ENCODE measurements at places on chromosomes 12 and 14. TPM values are rescaled to one million over a fixed set of nuclear protein-coding genes. Genes with fewer than 3 reads are reported as not detected.

Gene RHOJ
- total RNA-seq, result 2.4 TPM

Gene ADGRD1
- total RNA-seq, result 11.6 TPM

Gene KRT2
- total RNA-seq, result not detected

Gene ABCD2
- 3.4 TPM for total RNA-seq

Gene CYP27B1
- 2.2 TPM for total RNA-seq

Gene CMA1
- total RNA-seq, result 0.66 TPM

Gene RIN3
- 19.7 TPM for total RNA-seq

Gene CLEC12A
- total RNA-seq, result 1.6 TPM

Gene TDRD9
- total RNA-seq, result 2.9 TPM

GRCh38 chr12:108319277-108320234 lies 19.6 kb downstream of the CMKLR1 start:
- DNase-seq, result no peak
- no peaks in the 10 kb centered on the region for H3K36me3 ChIP-seq
- no peak overlapping the region for H3K4me3 ChIP-seq

DNA sequence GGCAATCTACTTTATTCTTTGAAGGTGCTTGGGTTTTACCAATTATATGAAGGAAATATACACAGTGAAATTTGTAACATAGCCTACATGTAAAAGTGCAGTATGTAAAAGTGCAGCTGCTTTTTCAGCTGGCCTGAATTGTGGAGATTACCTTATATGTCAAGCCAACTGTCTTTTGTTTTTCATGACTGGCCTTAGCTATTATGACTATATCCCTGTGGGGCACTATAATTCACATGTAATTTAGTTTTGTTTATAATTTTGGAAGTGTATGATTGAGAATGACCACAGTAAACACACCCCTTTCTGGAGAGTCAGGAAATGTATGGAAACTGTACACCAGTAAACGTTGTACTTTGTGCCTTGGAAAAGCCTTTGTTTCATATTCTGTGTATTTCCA lies 435.0 kb upstream of the STXBP6 start:
- H3K36me3 ChIP-seq, result no peaks in the 10 kb centered on the region
- DNase-seq, result no peak
- H3K27me3 ChIP-seq, result no peaks in the 10 kb centered on the region
- H3K27ac ChIP-seq, result no peak overlapping the region
- H3K4me1 ChIP-seq, result no peaks in the 10 kb centered on the region
- H3K4me3 ChIP-seq, result no peak overlapping the region

GRCh38 chr12:108457006-108457733 lies 57.9 kb upstream of the FICD start:
- peaks cover 3% of the 10 kb centered on the region for H3K27me3 ChIP-seq
- H3K4me3 ChIP-seq, result no peak overlapping the region
- H3K4me1 ChIP-seq, result no peaks in the 10 kb centered on the region
- H3K27ac ChIP-seq, result peak overlapping the region; percentile 32

DNA sequence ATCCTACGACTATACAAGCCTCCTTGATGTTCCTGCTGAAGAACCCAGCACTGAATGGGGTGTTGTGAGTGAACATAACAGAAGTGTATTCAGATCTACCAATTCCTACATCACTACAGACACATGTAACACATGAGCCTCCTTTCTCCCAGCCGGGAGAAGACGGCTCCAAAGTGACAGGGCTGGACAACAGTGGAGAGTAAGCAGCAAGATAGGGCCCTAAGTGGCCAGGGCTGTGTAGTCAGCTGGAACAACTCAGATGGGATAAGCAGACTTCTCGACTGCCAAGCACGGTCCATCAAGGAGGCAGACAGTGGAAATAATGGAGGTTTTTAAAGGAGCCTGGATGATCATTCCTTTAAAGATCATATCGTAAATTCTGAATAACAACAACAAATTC lies 73.5 kb downstream of the TTC7B start:
- H3K4me1 ChIP-seq, result no peaks in the 10 kb centered on the region
- no peak overlapping the region for H3K27ac ChIP-seq
- no peaks in the 10 kb centered on the region for H3K36me3 ChIP-seq
- no peak for DNase-seq

- peaks cover 36% of the 10 kb centered on the region for H3K27me3 ChIP-seq
- no peak for DNase-seq
- no peaks in the 10 kb centered on the region for H3K36me3 ChIP-seq
- H3K4me3 ChIP-seq, result peak overlapping the region; percentile 68
- H3K27ac ChIP-seq, result no peak overlapping the region
These were observed 798 bp downstream of the PDZRN4 start for GRCh38 chr12:41188841-41189394.

- H3K27me3 ChIP-seq, result no peaks in the 10 kb centered on the region
- H3K36me3 ChIP-seq, result no peaks in the 10 kb centered on the region
- H3K4me3 ChIP-seq, result no peak overlapping the region
- H3K4me1 ChIP-seq, result no peaks in the 10 kb centered on the region
- no peak overlapping the region for H3K27ac ChIP-seq
These were observed 51.7 kb downstream of the TMEM30B start for GRCh38 chr14:61229475-61229888.

- H3K27me3 ChIP-seq, result no peaks in the 10 kb centered on the region
- H3K4me1 ChIP-seq, result no peaks in the 10 kb centered on the region
- no peak for DNase-seq
- no peak overlapping the region for H3K27ac ChIP-seq
- no peak overlapping the region for H3K4me3 ChIP-seq
- H3K36me3 ChIP-seq, result no peaks in the 10 kb centered on the region
These were observed 612.3 kb downstream of the KCNH5 start for GRCh38 chr14:62432955-62433354.

GRCh38 chr14:33686856-33687255 lies 264.0 kb downstream of the EGLN3 start:
- no peaks in the 10 kb centered on the region for H3K27me3 ChIP-seq
- DNase-seq, result no peak
- no peaks in the 10 kb centered on the region for H3K4me1 ChIP-seq
- H3K4me3 ChIP-seq, result no peak overlapping the region

DNA sequence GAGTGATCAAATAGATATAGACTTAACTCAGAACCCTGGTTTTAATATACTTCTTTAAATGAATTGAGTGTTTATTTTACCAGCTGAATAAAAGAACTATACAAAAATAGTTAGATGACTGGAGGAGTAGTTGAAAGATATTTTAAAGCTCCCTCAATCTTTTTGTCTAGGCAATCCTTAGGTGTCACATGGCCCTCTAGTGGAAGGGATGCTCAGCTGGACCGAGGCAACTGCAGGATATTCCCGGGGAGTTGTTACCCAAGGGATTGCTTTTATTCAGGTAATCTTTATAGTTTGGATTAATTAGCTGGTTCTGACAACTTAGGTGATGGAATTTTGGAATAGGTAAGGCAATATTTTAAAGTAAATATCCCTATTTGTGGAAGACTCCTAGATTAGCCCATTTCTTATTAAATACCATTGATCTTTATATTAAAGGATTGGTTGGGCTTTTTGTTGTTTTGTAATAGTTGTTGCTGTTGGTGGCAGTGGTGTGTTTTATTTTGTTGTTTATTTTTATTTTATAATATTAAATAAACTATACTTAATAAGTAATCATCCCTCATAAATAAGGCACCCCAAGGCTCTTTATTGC lies 57.1 kb downstream of the ZDHHC17 start:
- H3K36me3 ChIP-seq, result no peaks in the 10 kb centered on the region
- no peak overlapping the region for H3K27ac ChIP-seq
- no peaks in the 10 kb centered on the region for H3K4me1 ChIP-seq
- DNase-seq, result no peak
- H3K27me3 ChIP-seq, result no peaks in the 10 kb centered on the region
